ENCODE measurements at places on chromosomes 5 and 9. TPM values are rescaled to one million over a fixed set of nuclear protein-coding genes. Genes with fewer than 3 reads are reported as not detected.
A peak's percentile ranks its signal among the peaks of the same experiment; 100 is the strongest.

GRCh38 chr9:77879437-77879943 is 152.1 kb downstream of the GNAQ start:
- no peaks in the 10 kb centered on the region for H3K27me3 ChIP-seq
- no peak for DNase-seq
- no peak overlapping the region for H3K27ac ChIP-seq
- peaks cover 6% of the 10 kb centered on the region for H3K4me1 ChIP-seq

DNA sequence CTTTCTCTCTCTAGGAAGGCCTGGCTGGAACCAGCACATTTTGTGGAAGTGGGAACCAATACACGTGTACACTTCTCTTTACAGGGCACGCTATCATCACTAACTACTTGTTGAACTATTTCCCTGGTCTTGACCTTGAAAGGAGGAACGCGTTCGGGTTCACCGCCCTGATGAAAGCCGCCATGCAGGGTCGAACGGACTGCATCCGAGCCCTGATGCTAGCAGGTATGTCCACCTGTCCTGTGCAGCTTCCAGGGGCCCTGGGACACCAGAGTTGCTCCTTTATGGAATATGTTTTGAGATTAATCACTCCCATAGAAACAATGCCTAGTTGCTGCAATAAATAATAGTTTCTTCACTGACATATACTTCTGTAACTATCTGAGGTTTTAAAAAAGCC is 74.1 kb downstream of the ANKRD33B start:
- H3K4me1 ChIP-seq: peaks cover 7% of the 10 kb centered on the region
- H3K27ac ChIP-seq: no peak overlapping the region
- no peak overlapping the region for H3K4me3 ChIP-seq
- H3K36me3 ChIP-seq: peaks cover 19% of the 10 kb centered on the region
- H3K27me3 ChIP-seq: no peaks in the 10 kb centered on the region
- DNase-seq: no peak

GRCh38 chr5:80054682-80055081 is 19.5 kb downstream of the THBS4 start:
- no peak overlapping the region for H3K4me3 ChIP-seq
- no peaks in the 10 kb centered on the region for H3K36me3 ChIP-seq
- DNase-seq: peak; percentile 53
- no peaks in the 10 kb centered on the region for H3K4me1 ChIP-seq

- no peak overlapping the region for H3K4me3 ChIP-seq
- H3K36me3 ChIP-seq: no peaks in the 10 kb centered on the region
- no peak for DNase-seq
- peaks cover 3% of the 10 kb centered on the region for H3K4me1 ChIP-seq
Measured at GRCh38 chr9:136690806-136691261, 3.6 kb upstream of the AGPAT2 start.

- H3K36me3 ChIP-seq: no peaks in the 10 kb centered on the region
- H3K4me3 ChIP-seq: no peak overlapping the region
- no peaks in the 10 kb centered on the region for H3K27me3 ChIP-seq
- H3K27ac ChIP-seq: no peak overlapping the region
- no peak for DNase-seq
Measured at GRCh38 chr5:163362840-163363371, 74.5 kb upstream of the CCNG1 start.

- peaks cover 7% of the 10 kb centered on the region for H3K4me1 ChIP-seq
- DNase-seq: peak; percentile 63
- H3K27me3 ChIP-seq: no peaks in the 10 kb centered on the region
- H3K36me3 ChIP-seq: no peaks in the 10 kb centered on the region
- no peak overlapping the region for H3K27ac ChIP-seq
- H3K4me3 ChIP-seq: no peak overlapping the region
Measured at GRCh38 chr5:59042201-59043055, 459.6 kb downstream of the RAB3C start.

DNA sequence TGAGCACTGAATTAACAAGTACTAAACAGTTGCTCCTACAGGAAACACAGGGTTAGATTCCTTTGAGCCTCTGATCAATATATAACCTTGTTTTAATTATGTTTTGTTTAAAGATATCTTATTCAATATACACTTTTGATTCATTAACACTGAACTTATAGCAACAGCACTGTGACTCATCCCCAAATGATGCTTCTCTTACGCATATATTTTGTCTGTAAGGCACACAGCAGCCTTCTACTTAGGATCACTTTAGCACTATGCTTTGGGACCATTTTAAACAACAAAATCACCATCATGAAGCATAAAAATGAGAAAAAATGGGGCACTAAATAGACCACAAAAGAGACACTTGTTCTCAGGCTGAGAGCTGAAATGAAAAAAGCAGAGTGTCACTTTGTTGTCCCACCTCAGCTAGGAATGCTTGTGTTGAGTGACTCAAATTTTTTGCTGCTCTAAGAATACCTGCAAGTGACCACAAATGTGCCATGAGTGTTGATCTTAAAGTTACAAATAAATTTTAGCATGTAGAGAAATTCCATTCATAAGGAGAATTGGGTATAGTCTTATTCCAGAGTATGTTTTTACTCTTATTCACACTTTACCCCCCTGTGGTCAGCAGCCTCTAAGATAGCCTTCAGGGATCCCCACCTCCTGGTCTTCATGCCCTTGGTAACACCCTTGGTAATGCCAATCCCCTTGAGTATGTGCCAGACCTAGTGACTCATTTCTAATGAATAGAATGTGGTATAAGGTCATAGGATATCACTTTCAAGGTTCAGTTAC is 252.7 kb upstream of the IL12B start:
- no peaks in the 10 kb centered on the region for H3K36me3 ChIP-seq
- DNase-seq: peak; percentile 18
- no peak overlapping the region for H3K27ac ChIP-seq
- H3K4me1 ChIP-seq: peaks cover 5% of the 10 kb centered on the region
- no peak overlapping the region for H3K4me3 ChIP-seq
- peaks cover 7% of the 10 kb centered on the region for H3K27me3 ChIP-seq

DNA sequence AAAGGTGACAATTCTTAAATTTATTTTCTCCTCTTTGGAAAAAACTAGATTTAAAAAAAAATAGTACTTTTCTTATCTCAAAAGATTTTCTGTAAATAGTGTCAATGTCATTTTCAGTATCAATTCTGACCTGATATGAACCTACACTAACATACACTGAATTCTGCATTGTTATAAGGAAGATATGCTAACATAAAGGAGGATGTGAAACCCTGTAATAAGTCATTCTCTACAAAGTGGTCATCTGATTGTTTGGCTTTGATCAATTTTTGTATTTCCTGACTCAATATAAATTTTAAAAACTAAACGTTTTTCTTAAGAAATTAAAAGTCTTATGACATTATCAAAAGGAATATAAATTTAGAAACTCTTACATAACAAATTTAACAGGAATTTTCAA is 233.6 kb upstream of the EDIL3 start:
- H3K4me3 ChIP-seq: no peak overlapping the region
- H3K27me3 ChIP-seq: no peaks in the 10 kb centered on the region
- no peak overlapping the region for H3K27ac ChIP-seq
- DNase-seq: no peak
- no peaks in the 10 kb centered on the region for H3K36me3 ChIP-seq
- H3K4me1 ChIP-seq: no peaks in the 10 kb centered on the region

- no peaks in the 10 kb centered on the region for H3K27me3 ChIP-seq
- no peaks in the 10 kb centered on the region for H3K4me1 ChIP-seq
- no peak overlapping the region for H3K4me3 ChIP-seq
Measured at GRCh38 chr5:111478266-111478665, 34.1 kb downstream of the STARD4 start.

DNA sequence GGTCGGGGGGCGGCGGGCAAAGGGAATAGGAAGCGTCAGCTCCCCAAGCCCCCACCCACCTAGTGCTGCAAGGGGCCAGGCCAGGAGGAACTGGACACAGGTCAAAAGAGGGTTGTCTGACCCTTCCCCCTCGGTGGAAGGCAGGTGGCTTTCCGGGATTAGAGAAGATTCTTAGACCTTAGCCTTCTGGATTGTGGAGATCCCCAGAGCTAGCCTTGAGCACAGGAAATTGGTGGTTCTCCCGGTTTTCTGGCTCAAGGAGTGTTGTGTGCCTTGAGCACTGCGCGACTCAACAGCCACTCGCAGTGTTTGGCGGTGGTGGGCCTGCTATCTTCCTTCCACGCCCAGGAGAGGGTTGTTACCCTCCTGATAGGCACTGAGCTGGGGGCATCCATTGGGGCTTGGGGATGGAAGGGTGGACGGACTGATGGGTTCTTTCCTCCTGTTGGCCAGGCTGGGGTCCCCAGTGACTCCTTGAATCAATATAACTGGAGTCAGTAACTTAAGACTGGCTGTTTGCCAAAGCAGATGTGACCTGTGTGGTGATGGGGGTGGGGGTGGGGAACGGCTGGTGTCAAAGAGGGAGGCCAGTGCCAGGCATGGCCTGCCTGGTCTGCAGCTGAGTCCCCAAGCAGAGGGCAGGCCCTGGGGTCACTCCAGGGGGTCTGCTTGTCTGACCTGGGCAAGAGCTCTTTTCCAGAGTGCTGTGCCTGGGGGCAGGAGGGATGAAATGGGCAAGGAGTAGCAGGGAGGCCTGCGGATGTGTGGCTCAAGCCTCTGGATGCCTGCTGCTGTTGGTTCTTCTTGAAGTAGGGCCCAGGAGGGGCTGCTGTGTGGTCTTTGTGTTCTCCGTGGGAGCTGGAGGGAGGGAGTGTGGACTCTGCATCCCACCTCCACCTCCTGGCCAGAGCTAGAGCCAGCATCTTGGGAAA is 2.1 kb downstream of the FGF18 start:
- no peak overlapping the region for H3K4me3 ChIP-seq
- no peak overlapping the region for H3K27ac ChIP-seq
- no peaks in the 10 kb centered on the region for H3K27me3 ChIP-seq
- no peaks in the 10 kb centered on the region for H3K36me3 ChIP-seq
- DNase-seq: no peak

GRCh38 chr9:14080959-14081542 is 232.9 kb downstream of the NFIB start:
- H3K4me3 ChIP-seq: no peak overlapping the region
- DNase-seq: peak; percentile 48
- no peaks in the 10 kb centered on the region for H3K36me3 ChIP-seq
- peaks cover 2% of the 10 kb centered on the region for H3K27me3 ChIP-seq
- H3K4me1 ChIP-seq: peaks cover 2% of the 10 kb centered on the region
- no peak overlapping the region for H3K27ac ChIP-seq

- peaks cover 5% of the 10 kb centered on the region for H3K27me3 ChIP-seq
- H3K4me3 ChIP-seq: no peak overlapping the region
- no peak overlapping the region for H3K27ac ChIP-seq
- DNase-seq: no peak
Measured at GRCh38 chr5:76524101-76524835, 98.9 kb downstream of the F2RL2 start.

DNA sequence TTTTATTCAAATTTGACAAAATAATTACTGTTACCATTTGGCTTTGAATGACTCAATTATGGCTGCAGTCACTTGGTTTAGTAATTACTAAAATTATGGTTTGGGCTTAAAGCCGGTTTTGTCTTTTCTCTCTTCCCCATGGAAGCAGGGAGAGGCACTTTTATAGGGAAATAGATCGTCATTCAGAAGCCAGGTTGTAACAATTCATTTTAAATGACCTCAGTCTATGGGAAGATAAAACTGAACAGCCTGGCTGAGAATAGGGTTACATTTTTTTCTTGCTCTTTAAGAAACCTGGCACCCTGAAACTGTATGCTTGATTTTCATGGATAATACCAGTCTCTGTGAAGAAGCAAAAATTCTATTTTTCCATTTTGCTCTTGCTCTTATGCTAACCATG is 169.8 kb downstream of the SMC2 start:
- H3K4me1 ChIP-seq: no peaks in the 10 kb centered on the region
- no peak for DNase-seq
- no peaks in the 10 kb centered on the region for H3K27me3 ChIP-seq
- H3K27ac ChIP-seq: no peak overlapping the region
- H3K4me3 ChIP-seq: no peak overlapping the region

Gene CDC37L1
- total RNA-seq: 12.8 TPM

Gene TMEFF1
- 0.90 TPM for total RNA-seq

Gene IL4
- not detected for total RNA-seq

Gene BARHL1
- not detected for total RNA-seq

Gene NUTM2G
- not detected for total RNA-seq
